Activated CD4-positive, alpha-beta T cell treated with anti-CD3 and anti-CD28 coated beads for 24 hours (primary cell): ENCODE measurements at places on chromosomes 1 and 21.

DNA sequence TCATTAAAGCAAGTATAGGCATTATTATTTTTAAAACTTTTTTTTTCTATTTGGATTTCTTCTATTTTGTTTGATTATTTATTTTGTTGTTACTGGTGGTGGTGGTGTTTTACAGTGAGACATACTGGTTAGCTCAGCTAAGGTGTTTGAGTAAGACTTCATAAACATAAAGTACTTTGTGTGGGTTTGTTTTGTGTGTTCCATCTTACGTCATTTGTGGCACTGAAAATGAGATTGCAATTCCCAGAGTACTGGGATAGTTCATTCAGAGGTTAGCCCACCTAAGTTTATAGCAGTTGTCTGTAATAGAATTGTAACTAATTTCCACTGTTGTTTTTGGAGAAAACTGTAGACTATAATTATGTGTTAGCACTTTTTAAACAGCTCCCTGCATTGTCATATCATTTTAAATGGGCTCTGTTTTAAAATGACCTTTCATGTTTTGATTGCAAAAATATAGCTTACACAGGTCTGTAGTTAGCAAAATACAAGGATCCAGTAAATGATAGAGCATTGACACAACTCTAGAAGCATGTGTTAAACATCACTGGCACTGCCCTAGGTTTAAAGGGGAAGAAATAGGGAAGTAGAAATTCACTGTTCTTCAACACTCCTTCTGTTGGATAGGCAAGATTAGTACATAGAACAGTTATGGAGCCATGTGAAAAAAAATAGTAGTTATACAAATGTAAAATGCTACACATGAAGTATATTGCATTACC lies 171.7 kb downstream of the NFIA start:
- DNase-seq = no peak

DNA sequence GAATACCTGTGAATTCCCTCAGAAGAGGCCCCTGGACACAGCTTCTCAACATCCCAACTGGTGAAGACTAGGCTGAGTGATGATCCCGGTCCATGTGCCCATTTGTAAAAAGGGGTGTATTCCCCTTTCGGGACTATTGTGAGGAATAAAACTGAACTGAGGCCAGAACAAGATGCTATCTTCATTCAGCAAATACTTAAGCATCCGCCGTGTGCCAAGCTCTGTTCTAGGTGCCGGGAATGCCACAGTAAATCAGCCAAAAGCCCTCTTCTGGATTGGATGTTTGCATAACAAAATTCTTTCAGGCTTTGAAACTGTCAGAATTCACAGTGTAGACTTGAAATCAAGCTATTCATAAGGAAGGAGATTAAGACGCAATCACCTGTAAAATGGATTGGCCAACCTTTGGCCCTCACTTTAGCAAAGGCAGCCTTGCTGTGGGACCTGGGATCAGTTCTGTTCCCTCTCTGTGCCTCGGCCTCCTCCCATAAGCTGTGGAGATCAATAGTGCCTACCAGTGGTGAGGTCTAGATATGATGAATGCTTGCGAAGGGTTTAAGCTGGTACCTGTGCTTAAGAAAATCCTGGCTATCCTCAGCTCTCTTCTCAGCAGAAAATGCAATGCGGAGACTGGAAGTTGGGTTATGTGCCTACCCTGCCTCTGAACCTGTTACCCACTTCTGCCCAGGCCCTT lies 1.8 kb downstream of the ALPL start:
- DNase-seq = no peak

DNA sequence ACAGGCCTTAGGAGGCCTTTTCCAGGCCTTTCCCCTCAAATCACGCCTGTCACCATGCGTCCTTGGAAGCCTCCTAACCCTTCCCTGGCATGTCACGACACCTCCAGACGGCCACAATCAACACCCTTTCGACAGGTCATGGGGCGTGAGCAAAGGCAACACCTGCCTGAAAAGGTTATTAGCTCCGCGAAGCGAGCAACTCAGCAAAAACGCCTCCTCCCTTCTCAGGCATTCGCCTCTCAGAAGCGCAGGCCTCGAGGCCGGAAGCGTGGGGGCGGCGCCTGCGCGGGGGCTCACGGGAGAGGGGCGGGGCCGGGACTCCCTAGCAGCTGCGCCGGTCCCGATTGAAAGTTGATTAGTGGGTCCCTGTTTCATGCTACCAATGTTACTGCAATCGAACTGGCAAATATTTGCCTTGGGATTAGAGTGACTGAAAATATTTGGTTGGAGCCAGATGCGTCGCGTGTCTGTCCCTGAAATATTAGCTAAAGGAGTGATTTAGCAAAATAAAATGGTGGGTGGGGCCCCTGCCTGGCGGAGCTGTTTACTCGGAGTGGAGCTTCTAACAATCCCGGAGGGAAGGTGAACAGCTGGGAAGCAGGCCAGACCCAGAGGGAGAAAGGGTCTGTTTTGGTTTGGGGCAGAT lies 44.9 kb downstream of the GFI1 start:
- DNase-seq = no peak

DNA sequence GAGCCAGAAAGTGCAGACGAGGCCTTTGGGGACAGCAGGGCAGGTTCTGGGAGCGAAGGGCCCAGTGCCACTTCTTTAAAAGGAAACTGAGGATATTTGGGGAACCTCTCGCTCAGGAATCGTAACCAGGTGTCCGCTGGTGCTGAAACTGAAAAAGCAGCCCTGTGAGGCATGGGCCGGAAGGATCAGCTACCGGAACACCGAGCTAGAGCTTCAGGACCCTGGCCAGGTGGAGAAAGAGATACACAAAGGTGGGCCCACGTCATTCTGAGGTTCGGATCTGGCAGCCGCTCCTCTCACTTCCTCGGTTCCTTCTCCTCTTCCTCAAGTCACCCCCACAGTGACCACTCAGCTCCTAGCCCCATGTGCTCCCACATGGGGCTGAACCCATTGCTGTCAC lies 18.1 kb downstream of the MX2 start:
- DNase-seq = no peak

DNA sequence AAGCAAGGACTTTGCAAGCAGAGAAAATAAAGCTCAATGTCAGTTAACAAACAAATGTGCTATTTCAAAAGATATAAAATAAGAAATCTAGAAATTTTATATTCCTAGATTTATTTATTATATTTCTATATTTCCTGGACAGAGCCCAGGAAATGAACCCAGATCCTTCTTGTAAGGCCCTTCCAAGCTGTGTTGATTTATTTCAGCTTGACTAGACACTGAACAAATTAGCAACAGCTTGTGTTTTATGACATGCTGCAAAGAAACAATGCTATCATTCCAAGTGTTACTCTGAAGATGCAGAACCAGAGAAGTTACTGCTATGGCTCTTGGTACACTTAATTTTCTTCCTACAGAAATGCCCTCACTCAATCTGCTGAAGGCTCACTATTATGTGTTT lies 6.2 kb downstream of the TGFBR3 start:
- no peak for DNase-seq

GRCh38 chr21:29082046-29082815 lies 8.8 kb upstream of the CCT8 start:
- no peak for DNase-seq

DNA sequence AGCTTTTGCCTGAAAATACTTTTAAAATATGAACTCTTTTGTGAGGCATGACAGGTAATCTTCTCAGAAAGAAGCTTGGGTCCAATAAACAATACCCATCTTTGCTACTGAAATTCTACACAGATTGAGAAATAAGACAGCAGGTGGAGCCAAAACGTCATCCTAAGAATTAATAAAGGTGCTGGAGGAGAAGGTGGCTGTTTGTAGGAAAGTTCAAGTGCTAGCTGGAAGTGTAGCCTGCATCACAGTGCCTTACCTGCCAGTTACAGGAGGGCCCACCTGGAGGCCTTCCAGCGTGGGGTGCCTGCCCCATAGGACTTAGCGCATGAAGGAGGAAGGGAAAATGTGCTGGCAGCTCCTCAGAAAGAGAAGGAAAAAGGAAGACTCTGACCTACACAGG lies 93.7 kb downstream of the TTC3 start:
- no peak for DNase-seq

DNA sequence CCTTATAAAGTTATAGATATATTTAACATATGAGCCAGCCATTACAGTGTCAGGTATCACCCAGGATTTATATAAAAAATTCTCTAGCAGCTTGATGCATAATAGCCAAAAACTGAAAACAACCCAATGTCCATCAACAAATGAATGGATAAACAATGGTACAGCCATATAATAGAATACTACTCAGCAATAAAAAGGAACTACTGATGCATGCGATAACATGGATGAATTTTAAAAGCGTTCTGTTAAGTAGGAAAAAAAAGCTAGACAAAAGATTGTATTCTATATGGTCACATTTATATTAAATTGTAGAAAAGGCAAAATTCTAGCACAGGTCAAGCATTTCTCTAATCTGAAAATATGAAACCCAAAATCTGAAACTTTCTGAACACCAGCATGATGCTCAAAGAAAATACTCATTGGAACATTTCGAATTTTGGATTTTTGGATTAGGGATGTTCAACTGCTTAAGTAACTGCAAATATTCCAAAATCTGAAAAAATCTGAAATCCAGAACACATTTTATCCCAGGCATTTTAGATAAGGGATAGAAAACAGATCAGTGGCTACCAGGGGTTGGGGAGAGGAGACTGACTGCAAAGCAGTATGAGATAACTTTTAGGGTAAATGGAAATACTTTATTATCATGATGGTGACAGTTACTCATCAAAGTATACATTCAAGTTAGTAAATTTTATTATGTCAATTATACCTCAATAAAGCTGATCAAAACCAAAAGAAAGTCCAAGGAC lies 22.0 kb downstream of the SLC16A1 start:
- no peak for DNase-seq

DNA sequence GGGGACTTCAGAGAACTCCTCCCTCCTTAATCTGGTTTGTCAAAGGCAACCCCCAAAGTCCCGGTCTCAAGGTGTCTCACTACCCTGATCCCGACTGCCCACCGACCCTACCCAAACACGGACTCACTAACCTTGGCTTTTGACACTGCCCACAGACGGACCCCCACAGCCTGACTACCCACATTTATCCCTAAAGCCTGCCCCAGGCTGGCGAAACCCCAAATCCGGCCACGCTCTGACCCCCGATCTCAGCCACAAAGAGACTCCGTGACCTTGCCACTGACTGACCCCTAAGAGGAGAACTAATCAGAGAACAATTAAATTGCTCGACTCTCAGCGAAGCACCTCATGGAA lies 5.2 kb downstream of the ID3 start:
- DNase-seq = no peak

GRCh38 chr21:14900611-14901010 lies 164.2 kb downstream of the NRIP1 start:
- DNase-seq = no peak

DNA sequence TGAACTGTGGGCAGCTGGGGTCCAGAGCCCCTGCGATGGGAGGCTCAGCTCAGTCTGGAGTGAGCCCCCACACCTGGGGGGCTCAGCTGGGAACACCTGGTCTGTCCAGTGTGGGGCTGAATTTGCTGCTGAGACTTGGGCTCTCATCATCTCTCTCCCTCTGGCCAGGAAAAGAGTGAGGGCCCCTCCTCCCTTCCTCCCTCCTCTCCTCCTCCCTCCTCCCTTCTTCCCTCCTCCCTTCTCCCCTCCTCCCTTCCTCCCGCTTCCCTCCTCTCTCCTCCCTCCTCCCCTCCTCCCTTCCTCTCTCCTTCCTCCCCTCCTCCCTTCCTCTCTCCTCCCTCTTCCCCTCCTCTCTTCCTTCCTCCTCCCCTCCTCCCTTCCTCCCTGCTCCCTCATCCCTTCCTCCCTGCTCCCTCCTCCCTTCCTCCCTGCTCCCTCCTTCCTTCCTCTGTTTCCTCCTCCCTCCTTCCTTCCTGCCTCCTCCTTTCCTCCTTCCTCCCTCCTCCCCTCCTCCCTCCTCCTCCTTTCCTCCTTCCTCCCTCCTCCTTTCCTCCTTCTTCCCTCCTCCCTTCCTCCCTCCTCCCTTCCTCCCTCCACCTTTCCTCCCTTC lies 23.5 kb upstream of the PEX10 start:
- no peak for DNase-seq

DNA sequence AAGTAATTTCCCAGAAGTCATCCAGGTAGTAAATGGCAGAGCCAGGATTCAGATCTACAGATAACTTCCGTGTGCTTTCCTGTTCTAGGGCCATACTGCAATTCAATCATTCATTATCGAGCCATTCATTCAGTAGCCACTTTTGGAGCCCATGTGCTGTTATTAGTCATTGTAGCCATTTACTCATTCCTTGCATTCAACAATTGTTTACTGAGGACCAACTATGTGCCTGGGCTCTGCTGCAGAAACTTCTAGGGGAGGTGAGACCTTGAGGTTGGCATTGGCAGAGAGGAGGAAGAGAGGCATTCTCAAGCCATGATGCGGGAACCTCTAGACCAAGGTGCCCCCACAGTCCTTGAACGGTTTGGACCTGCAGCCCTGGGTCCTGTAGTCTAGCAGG lies 27.9 kb downstream of the EPHB2 start:
- DNase-seq = no peak

DNA sequence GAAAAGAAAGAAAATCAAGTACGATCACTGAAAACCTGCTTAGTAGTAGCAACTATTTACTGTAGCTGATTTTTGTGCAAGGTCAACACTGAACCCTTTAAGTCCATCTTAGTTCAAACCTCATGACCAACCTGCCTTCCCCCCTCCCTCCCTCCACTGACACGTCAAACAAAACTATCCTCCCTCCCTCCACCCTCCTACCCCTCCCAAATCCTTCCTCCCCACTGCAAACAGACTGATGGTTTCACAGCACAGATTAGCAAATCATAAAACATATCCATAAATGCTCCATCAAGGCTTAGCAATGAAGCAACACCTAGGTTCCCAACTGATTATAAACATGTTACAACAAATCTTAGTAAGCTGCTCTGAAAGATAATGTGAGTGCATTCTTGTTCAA lies 164.3 kb upstream of the GREM2 start:
- DNase-seq = no peak

DNA sequence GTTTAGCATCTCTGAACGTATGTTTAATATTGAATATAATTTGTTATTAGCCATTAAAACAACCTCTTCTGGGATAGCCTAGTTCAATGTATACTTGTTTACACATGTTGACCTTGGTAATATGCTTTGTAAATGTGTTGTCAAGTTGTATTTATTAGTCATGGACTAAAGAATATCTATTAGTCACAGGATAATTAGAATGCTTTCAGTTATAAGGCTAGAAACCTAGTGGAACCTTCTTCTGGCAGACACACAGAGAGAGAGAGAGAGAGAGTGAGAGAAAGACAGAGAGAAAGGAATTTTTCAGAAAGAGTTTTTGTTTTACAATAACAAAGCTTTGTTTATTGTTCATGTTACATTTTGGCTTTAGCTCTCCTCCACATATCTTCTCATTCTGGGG lies 181.1 kb upstream of the APP start:
- DNase-seq = no peak
